DND-41 (cell line): ENCODE measurements at places on chromosomes 7 and 10.
A peak's percentile ranks its signal among the peaks of the same experiment; 100 is the strongest.

- no peak for DNase-seq
These were observed 115.5 kb upstream of the STK17A start for GRCh38 chr7:43467406-43467805.

DNA sequence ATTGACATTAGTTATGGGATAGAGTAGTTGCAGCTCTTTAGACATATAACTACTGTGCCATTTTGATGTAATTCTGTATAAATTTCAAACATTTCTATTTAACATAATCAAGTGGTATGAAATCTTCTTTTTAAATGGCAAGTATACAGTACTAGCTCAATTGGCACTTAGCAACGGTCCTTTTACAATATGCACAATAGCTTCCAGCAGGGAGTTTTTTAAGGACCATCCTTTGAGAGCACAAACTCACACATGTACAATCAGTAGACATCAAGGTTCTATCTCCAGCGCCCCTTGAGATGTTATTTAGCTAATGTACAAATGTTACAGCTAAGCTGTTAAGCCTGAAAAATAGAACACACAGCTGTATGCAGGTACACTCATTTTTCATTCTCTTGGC is 480.7 kb downstream of the TFEC start:
- DNase-seq, result no peak

- no peak for DNase-seq
These were observed 324.1 kb upstream of the BMPER start for GRCh38 chr7:33581236-33581635.

- no peak for DNase-seq
These were observed 383.6 kb downstream of the GLRX3 start for GRCh38 chr10:130519791-130520190.

DNA sequence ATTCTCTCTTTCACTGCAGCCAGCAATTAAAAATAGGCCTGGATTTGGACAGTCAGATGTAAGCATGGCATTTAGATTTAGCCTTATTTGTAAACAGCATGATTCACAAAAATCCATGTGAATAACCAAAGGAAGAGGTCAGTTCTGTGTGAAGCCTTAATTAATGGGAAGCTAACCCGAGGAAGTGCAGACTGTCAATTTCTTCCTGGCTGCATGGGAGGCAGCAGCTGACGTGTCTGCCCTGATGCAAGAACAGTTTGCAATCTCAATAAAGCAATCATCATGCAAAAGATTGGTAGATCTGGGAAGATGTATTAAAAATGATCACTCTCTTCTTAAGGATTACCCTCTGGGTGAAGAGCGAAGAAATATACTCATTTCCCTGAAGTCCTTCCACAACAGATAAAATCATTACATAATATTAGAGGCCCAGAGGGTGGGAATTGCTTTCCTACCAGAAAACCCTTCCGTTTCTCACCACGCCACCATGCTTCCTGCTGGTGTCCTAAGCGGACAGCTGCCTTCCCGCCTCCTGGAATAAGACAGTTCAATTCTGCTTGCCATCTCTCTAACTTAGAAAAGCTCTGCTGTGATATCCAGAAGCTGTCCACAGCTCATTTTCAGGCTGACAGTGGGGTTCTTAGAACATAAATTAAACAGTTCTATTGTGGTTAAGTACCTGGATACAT is 526.7 kb upstream of the NRP1 start:
- no peak for DNase-seq

DNA sequence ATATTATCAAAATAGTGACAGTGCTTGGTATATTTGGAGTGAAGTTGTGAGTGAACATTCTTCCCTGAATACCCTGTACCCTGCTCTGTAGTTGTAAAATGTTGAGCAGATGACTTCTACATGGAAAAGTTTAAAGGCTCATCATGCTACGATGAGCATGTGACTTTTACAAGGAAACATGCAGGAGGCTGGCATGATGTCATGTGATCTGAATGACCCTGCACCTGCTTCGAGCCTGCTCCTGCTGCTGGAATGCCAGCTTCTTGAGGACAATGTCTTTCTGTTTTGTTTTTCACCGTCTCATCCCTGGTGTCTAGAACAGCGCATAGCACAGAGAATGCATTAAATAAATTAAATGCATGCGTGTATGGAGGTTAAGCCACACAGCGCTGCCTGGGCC is 5.4 kb upstream of the INPP5A start:
- no peak for DNase-seq

GRCh38 chr10:132223156-132223590 is 36.4 kb downstream of the DPYSL4 start:
- DNase-seq, result peak; percentile 43

- no peak for DNase-seq
These were observed 731.1 kb downstream of the ZWINT start for GRCh38 chr10:55629793-55630490.
